Fibroblast of lung (primary cell): ENCODE measurements at places on chromosomes 12 and 14. TPM values are rescaled to one million over a fixed set of nuclear protein-coding genes. Genes with fewer than 3 reads are reported as not detected.

SAMD15 gene
- polyA plus RNA-seq = 0.69 and 1.1 TPM in 2 replicates

TMCC3 gene
- 0.22 and 0.27 TPM in 2 replicates for polyA plus RNA-seq

SERPINA5 gene
- polyA plus RNA-seq = not detected in 2 replicates

ACOT2 gene
- 23.2 and 39.1 TPM in 2 replicates for polyA plus RNA-seq

FOXA1 gene
- 0.03 and 0.09 TPM in 2 replicates for polyA plus RNA-seq

USP44 gene
- 7.0 and 21.5 TPM in 2 replicates for polyA plus RNA-seq

- no peak for DNase-seq
Measured at GRCh38 chr14:77559381-77559780, 57.1 kb downstream of the SPTLC2 start.

DNA sequence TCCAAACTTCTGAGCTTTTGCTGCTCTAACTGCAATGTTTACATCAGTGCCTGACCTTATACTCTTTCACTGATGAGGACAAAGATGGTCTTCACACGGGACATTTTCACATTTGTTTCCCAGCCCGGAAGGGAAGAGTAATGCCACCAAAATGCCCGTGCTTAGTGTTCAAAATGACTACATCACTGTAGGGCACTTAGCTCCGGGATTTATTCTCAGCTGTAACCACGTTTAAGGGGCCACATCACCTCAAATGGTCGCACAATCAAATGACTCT, 2.9 kb downstream of the GSG1 start:
- no peak for DNase-seq

DNA sequence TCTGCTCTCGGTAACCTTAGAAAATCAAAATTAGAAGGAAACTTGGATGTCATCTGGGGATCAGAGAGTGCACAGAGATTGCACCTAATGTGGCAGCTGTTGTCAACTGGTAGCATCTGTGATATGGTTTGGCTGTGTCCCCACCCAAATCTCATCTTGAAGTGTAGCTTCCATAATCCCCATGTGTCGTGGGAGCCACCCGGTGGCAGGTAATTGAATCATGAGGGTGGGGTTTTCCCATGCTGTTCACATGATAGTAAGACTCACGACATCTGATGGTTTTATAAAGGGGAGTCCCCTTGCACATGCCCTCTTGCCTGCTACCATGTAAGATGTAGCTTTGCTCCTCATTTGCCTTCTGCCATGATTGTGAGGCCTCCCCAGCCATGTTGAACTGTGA, 127.7 kb upstream of the SRRM4 start:
- DNase-seq = no peak

DNA sequence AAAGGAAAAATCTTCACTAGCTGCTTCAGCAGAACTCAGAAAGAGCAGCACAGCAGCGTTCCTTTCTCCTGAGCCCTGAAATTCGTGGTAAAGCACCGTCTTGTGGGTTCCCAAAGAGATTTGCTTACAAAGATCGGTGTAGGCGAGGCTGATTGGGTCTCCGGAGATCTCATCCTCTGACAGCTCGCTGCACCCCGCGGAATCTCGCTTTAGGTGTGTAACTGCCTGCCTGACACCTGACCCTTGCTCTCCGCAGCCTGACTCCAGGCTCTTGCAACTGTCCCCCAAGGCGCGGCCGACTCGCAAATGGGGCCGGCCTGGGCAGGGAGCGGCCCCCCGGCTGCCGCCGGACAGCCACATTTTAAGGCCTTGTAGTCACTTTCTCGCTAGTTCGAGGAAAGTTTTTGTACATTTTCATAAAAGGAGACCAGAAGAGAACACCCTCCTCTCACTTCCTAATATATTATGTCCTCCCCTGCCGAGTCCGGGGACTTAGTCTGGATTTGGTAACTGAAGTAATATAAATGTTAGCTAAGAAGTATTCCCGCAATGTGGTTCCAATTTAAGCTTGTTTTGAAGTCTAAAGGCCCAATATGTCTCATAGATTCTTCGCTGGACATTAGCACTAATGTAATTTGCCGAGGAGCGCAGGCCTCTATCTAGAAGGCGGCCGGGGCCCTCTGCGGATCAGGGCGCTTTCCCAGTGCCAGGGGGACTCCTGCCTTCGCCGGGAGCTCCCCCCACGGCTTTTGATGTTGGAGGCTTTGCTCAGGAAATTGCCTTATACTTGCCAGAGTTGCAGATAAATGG, 177.3 kb upstream of the CDKN3 start:
- no peak for DNase-seq

- DNase-seq = peak; percentile 44
Measured at GRCh38 chr14:34211732-34212131, 250.3 kb downstream of the SPTSSA start.

DNA sequence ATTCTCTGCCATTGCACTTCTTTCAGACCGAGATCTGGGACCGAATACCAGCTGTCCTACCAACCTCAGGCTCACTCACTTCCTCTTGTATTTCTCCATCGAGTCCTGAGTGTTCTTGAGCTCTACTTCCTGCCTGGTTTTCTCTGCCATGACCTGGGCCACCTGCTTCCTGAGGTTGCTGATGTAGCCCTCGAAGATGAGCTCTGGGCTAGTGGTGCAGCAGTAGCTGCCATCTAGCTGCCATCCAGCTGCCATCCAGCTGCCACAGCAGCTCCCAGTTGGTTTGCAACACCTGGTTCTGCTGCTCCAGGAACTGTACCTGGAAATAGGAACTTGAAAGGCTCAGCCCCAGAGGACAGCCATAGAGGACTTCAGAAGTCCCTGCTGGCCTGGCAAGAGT, 15.0 kb upstream of the KRT73 start:
- no peak for DNase-seq

DNA sequence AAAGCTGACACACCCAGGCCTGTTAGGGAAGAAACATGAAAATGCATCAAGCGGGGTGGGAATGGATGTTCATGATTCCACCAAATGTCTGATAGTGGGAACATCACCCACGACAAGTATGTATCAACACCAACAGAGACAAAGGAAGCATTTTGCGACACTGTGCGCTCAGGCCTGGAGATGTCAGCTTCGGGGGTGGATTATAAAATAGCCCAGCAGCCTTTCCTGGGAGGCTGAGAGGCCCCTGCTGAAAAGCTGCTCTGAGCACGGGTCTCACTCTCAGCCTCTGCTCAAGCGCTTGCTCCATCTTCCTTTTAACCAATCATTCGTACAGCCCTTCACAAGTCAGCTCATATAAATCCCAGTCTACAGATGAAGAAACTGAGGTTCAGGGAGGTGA, 213.5 kb downstream of the BCL11B start:
- DNase-seq = no peak

- DNase-seq = no peak
Measured at GRCh38 chr12:56188131-56188777, 1.0 kb downstream of the SMARCC2 start.

DNA sequence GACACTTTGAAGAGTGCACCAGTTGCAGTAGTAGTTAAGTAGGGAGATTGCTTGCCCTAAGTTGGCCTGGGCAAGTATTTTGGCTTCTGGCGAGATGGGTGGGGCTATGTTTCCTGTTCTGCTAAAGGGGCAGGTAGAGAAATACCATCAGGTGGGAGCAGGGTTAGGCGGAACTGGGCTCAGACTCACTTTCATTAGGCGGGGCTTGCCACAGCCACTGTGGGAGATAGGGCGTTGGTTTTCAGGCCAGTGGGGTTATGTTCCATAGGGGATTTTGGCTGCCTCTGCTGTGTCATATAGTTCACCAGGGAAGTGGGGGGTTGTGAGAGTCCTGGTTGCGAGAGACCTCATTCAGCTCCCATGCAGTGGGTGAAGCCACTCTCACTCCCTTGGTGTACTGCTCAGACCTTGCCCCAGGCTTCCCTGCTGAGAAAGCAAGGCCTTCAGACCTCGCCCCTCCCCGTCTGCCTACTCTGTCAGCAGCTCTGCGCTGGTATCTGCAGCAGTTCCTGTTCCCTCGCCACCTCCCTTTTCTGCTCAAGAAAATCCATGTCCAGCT, 43.3 kb downstream of the AEBP2 start:
- no peak for DNase-seq

- no peak for DNase-seq
Measured at GRCh38 chr14:104464907-104465306, 114.7 kb upstream of the C14orf180 start.

DNA sequence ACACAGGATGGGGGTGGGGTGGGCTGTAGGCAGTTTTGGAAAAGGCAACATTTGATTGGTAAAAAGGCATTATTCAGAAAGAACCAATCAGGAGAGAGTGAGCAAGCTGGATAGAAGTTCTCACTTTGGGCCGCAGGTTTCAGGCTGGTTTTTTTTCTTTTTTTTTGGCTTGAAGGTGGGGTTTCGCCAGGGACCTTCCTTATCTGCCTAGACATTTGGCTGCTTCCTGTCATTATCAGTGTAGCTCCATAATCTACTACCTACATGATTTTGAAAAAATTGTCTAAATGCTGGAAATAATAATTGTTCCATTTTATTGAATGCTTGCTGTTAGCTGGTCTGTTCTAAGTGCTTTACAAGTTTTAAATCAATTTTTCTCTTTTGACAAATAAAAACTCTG, 649.0 kb downstream of the TMTC2 start:
- DNase-seq = no peak

DNA sequence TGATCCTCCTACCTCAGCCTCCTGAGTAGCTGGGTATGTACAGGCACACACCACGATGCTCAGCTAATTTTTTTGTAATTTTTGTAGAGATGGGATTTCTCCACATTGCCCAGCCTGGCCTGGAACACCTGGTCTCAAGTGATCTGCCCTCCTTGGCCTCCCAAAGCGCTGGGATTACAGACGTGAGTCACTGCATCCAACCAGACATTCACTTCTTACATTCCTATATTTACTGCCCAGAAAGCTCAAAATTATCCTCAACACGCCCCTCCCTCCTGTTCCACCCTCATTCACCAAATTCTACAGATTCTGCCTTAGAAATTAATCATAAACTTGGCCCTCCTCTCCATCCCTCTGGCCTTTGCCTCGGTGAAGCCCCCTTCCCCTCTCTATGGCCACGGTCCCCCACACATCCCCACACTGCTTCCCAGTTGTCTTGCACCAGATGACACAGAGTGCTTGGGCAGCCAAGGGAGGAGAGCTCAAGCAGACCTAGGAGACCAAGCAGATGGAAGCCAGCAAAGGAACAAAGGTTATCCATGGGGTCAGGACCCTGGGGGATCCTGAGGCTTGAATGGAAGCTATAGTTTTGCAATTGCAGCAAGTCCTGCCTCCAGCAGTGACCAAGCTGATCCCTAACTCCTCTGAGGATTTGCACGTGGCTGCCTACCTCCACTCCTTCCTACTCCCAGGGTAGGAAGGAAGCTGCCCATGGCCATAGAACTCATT, 213.2 kb upstream of the FOXN3 start:
- DNase-seq = no peak

DNA sequence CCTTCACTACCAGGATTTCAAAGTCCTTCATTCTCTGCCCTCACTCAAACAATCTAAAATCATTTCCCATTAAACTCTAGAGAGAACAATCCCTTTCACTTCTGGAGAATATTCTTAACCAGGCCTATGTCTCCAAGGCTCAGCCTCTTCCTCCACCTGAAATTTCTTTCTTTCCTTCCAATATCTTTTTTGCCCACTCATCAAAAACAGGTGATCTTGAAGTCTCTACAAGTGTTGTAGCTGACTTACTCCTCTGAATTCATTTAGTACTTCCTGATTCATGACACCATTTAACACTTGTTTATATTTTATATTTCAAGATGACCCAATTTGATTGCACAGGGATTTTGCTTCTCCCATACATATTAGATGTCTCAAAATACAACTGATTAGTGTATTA, 66.7 kb upstream of the PDZRN4 start:
- no peak for DNase-seq
